ENCODE measurements at places on chromosomes 5 and 9.

GRCh38 chr5:158751961-158752655 lies 347.6 kb downstream of the EBF1 start:
- DNase-seq: no peak

GRCh38 chr9:136748666-136749611 lies 614 bp upstream of the LCN6 start:
- DNase-seq: no peak

DNA sequence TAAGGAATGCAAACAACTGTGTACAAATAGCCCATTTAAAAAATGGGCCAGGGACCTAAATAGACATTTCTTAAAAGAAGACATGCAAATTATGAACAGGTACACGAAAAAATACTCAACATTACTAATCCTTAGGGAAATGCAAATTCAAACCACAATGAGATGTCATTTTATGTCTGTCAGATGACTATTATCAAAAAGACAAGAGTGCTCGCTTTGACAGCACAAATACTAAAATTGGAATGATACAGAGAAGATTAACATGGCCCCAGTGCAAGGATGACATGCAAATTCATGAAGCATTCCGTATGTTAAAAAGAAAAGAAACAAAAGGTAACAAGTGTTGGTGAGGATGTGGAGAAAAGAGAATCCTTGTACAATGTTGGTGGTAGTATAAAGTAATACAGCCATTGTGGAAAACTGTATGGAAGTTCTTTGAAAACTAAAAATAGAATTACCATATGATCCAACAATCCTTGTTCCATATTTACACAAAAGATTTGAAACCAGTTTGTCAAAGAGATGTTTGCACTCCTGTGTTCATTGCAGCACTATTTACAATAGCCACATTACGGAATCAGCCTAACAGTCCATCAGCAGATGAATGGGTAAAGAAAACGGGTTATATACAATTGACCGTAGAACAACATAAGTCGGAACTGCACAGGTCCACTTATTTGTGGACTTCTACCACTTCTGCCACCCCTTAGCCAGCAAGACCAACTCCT lies 47.2 kb upstream of the PCAT7 start:
- no peak for DNase-seq

DNA sequence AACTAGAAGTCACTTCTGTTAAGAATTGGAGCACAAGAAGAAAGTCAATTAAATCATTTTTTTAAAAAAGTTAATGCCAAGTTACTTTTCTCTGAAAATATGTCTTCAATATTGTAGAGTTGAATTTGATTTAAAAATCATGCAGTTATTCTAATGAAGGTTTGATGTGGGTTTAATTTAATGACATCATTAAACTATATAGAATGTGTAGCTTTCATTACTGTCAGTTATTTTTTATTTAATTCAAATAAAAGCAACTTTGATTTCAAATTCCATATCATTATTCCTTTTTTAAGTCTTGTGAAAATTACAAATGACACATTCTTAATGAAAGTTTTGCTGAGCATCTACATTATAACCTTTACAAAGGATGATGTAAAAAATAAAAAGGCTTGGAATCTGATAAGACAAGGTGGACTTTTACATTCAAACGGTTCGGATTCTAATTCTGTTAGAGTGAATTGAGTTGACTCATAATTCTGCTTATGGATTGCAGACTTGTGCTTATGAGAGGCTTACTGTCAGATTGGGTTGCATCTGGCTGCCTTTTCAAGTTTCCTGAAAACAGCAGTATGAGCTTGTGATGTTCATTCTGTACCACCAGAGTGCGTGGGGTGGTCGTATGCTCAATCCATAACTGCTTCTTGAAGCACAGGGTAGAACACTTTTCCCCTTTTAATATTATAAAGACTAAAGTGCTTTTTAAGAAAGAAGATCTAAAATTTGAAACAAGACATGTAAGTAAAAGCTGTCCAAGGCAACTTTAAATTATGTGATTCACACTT lies 253.0 kb upstream of the ARRDC3 start:
- no peak for DNase-seq

DNA sequence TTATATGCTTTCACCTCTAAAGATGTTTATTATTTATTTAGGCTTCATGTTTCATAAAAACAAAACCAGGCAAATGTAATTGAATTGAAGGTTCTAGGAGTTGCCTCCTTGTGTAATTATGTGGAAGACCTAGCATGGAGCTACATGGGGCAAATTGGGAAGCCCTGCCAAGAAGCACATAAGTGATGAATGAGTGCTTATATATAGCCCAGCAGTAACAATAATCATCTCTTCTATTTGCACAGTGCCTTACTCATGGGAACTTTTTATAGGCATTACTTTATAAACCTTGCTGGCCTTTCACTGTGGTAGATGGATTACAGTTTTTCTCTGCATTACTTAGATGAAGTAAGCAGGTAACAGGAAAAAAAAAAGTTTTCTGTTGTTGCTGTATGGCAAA lies 40.0 kb upstream of the GRAMD2B start:
- DNase-seq: no peak

DNA sequence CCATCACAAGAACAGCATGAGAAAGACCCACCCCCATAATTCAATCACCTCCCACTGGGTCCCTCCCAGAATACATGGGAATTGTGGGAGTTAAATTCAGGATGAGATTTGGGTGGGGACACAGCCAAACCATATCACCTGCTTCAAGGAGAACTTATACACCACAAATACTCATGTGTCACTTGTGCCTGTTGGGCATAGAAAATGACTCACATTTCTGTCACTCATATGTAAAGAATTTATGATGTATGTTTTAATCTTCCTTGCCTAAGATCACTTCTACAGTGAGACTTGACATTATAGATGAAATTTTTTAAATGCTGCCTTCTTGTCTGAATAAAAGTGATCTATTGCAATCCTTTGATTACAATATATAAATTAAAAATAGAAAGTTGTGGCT lies 23.0 kb upstream of the PRDM6 start:
- no peak for DNase-seq

DNA sequence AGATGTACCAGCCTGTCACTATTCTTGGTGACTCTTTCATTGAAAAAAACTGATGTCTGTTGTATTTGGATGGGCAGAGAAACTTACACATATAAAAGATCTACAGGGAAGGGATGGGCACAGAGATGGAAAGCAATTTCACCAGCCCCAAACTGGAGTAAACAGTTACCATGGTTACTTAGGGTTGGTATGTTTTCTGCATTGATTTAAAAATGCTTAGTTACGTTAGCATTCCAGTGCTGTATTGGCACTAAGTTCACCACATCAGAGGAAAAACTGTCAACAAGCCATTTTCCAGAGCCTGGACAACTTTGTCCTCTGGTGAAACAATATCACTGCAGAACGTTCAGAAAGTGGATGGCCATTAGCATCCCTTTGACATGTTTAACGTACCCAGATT lies 28.0 kb downstream of the MARCHF3 start:
- no peak for DNase-seq

DNA sequence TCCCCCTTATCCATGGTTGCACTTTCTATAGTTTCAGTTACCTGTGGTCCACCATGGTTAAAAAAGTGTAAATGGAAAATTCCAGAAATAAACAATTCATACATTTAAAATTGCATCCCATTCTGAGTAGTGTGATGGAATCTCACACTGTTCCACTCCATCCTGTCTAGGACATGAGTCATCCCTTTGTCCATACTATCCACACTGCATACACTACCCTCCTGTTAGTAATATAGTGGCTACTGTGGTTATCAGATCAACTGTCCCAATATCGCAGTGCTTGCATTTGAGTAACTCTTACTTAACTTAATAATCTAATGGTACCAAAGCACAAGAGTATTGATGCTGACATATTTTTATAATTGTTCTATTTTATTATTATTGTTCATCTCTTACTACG lies 100.7 kb downstream of the RAB3C start:
- DNase-seq: no peak
